ENCODE measurements at places on chromosomes 11 and 22. TPM values are rescaled to one million over a fixed set of nuclear protein-coding genes. Genes with fewer than 3 reads are reported as not detected.

LDLRAD3 gene
- 14.3 TPM for polyA plus RNA-seq

RASSF10 gene
- 2.2 TPM for polyA plus RNA-seq

ANO3 gene
- 0.02 TPM for polyA plus RNA-seq

DNA sequence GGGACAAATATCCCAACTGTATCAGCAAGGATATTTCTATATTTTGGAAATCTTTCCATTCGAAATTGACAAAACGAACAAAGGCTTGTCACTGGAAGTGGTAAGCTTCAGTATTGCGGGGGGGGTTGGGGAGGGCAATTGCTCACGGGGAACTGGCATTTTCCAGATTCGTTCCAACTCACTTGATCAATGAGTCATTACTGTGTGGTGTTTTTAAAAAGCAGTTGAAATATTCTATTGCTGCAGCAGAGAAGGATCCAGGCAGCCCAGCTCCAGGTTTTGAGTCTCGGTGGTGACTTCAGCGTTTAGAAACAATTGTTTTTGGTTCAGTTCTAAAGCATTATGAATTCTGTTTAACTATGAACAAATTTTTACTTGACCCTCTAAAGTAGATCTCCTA, 33.8 kb upstream of the FBLN1 start:
- no peak for DNase-seq

PPP2R5B gene
- 14.4 TPM for polyA plus RNA-seq

DNA sequence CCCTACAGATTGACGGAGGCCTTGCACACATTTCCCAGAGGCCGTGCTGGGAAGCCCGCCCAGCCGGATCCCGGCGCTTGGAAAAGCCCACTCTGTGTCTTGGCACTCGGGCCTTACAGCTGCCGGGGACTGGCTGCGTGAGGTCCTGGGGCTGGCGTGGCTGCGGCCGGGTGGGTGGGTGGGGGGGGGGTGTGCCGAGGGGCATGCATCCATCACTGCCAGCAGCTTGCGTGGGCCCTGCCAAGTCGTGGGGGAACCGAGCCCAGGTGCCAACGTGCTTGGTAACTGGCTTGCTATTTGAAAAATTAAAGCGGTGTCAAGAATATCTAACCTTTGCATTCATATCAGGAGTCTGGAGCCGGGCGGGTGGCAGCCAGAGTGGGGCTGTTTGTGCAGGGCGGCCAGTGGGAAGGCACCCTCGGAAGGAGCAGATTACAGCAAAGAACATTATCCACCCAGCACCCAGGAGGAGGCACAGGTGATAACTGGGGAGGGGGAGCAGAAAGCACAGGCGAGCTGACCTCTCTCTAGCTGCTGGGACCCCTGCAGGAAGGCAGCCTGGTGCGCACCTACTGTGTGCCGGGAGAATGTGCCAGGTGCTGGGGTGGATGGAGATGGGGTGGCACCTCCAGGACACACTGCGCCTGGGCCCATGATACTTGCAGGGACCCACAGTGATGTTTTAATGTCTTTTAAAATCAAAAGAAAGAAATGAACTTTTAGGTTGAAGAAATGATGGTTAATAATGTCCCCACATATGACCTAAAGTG, 28.5 kb upstream of the SMIM38 start:
- peak; percentile 80 for DNase-seq

DNA sequence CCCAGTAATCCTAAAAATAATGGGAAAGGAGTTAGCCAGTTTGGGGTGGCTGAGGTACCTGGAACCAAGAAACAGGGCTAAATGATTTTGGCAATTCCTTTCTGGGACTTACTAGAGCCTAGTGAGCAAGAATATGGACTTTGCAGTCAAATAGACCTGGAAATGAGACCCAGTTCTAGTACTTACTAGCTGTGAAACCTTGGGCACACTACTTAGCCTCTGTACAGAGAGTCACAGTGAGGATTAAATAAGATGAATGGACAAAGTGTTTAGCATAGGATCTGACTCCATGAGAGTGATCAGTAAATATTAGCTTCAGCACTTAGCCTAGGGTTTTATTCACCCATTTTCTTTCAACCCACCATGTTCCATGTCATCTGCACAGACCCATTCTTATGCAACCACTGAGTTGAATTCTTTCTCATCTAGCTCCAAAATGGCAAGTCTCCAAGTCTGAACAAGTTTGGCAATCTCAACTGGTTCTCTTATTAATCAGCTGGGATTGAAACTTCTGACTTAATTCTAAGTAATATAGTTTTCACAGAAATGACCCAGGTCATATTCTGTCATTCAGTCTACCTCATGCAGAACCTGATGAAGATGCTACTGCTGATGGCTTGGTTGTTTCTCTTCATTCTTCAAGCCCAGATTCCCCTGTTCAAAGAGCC, 15.0 kb upstream of the SORL1 start:
- DNase-seq: no peak

GRCh38 chr22:37282385-37282677, at the start of gene CYTH4:
CYTH4 (plus strand) TSS chr22:37282508; CDS start chr22:37282570, 62 bp downstream.
- no peak for DNase-seq

EMID1 gene
- polyA plus RNA-seq: 4.9 TPM

- no peak for DNase-seq
Measured at GRCh38 chr11:133086518-133086917, 445.8 kb downstream of the OPCML start.

GRCh38 chr11:19954899-19955298, 205.4 kb downstream of the DBX1 start:
- DNase-seq: no peak

SHISAL1 gene
- polyA plus RNA-seq: 0.19 TPM

PLXNB2 gene
- 134 TPM for polyA plus RNA-seq

TSSK2 gene
- polyA plus RNA-seq: 0.08 TPM

GRIA4 gene
- polyA plus RNA-seq: not detected

DNA sequence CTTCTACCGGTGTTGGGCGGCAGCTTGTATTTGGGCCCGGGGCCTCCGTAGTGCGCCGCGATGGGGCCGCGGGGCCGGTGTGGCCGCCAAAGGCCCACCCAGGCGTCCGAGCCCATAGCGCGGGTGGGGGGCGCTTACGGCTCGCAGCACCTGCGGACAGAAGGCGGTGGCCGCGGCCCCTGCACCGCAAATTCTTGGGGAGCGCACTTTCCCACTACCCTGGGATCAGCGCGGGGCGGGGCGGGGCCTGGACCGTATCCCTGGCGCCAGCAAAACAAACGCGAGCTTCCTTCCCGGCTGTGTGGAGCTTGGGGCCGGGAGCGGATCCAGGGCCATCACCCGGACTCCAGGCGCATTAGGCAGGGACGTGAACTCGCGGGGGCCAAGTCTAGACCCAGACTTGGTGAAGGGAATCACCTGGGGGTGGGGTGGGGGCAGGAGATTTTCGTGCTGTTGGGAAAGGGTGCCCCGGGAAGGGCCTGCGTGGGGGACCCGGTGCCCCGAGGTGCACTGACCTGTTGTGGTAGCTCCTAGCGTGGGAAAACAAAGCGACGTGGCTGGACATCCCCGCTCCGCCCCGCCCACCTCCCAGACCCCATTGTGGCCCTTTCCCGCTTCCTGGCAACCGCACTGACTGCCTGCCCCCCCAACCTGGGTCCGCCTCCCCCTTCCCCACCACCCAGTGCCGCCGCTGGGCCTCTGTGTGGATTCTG, 2.3 kb upstream of the TYMP start:
- DNase-seq: peak; percentile 81

DNA sequence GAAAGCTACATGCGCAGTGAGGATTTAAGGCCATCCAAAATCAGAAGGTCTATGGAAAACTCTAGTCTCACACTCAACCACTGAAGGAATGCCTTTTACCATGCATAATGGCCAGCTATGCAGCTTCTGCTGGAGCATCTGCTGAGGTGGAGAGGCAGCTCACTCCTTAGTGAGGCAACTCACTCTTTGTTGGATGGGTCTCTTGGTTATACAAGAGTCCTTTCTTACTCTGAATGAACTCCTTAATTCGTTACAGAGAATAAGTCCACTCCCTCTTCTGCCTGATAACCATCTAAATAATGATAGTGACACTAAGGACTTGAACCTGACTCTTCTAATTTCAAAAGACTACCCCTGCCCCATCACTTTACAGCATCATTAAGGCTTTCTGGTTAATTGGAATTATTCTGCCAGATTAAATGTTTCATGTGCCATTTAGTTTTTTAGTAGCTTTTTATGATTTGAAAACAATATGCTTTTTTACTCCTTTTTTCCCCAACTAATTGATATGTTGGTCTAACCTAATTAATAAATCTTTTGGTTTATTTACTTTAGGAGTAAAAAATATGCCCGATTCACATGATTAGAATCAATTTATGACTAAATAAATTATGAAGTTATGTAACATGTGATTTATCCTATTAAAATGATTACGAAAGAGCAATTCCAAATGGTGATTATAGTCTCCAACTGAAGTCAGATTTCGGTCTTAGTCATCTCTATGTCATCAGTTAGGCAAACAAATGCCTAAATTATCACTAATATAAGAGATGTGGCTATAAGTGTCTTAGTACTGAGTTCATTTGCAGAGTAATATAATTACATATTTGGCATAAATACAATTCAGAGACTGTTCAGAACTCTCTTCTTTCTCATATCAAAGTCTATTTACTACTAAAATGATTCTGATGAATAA, 286.7 kb upstream of the CCDC90B start:
- no peak for DNase-seq

GRCh38 chr11:64321533-64321932, 3.6 kb downstream of the PRDX5 start:
- DNase-seq: no peak

KCTD14 gene
- polyA plus RNA-seq: 14.8 TPM

GRCh38 chr11:93858121-93858775, 7.8 kb upstream of the VSTM5 start:
- DNase-seq: no peak

TSPO gene
- 707 TPM for polyA plus RNA-seq

- DNase-seq: no peak
Measured at GRCh38 chr11:47861728-47862127, 13.6 kb upstream of the NUP160 start.

GRCh38 chr11:133941546-133941945, 15.2 kb downstream of the IGSF9B start:
- no peak for DNase-seq

DDTL gene
- polyA plus RNA-seq: 4.4 TPM
